Stimulated activated CD8-positive, alpha-beta memory T cell treated with anti-CD3 and anti-CD28 coated beads, Interleukin-7, amount 100 ng/mL, for 4 hours (primary cell): ENCODE measurements at places on chromosomes 2 and 18.

GRCh38 chr18:55338978-55339650 is 248.9 kb downstream of the TCF4 start:
- no peak for DNase-seq

- DNase-seq = no peak
Observed at GRCh38 chr18:3692113-3692621, 242.2 kb downstream of the TGIF1 start.

- no peak for DNase-seq
Observed at GRCh38 chr18:37869051-37869450, 303.5 kb upstream of the CELF4 start.

DNA sequence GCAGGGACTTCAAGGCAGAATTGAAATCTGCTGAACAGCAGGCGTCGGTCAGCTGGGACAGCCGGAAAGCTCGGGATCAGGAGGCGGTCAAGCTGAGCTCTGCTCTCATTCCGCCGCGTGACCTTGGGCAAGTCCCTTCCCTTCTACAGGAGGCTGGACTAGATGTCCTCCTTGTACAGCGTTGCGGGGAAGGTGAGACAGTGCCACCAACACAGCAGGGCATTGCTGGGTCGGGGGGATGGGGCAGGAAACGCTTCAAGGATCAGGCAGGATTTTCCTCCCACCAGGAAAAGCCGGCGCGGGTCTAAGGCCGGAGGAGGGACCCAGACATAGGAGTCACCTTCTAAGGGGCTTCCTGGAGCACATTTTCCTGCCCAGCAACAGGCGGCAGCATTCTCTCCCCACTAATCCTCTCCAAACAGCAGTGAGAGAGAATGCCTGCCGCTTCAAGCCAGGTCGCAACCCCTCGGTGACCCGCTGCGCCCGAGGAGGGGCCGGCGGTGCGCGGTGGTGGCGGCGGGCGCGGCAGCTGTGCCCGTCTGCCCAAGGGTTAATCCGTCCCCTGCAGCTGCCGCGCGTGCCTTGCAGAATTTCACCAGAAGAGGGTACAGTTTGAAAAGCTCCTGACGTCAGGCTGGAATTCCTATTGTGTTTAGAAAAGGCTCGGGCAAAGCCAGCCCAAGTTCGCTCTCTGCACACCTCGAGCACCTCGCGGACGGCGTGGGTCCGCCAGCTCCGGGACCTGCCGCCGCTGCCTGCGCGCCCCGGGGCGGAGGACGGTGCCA is at the start of gene KCNF1:
Gene KCNF1 (plus strand): TSS at position 644 of the 785 bp plus-strand sequence. CDS start 493 bp downstream, outside the sequence.
- no peak for DNase-seq

GRCh38 chr2:48129293-48129950 is 223.1 kb upstream of the FBXO11 start:
- no peak for DNase-seq

- no peak for DNase-seq
Observed at GRCh38 chr2:233233618-233234230, 17.7 kb upstream of the ATG16L1 start.

DNA sequence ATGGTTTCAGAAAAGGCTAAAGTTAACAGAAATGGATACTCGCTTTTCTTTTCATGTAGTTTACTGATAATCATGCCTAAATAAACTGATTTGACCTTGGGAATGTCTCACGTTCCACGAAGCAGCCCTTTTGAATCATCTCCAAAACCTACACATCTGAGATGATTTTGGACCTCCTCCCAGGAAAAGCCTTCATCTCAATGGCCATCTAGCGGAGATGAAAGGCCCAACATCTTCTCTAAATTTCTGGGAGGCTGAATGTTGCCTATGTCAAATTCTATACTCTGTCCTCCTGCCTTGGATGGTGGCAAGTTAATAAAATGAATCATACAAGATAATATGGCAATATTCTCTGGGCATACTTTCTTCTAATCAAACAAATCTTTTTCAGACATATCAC is 448.5 kb downstream of the ZEB2 start:
- DNase-seq = no peak

- DNase-seq = no peak
Observed at GRCh38 chr2:34305587-34305986, 706.5 kb upstream of the FAM98A start.

GRCh38 chr2:66437109-66437690 is 2.3 kb downstream of the MEIS1 start:
- no peak for DNase-seq

DNA sequence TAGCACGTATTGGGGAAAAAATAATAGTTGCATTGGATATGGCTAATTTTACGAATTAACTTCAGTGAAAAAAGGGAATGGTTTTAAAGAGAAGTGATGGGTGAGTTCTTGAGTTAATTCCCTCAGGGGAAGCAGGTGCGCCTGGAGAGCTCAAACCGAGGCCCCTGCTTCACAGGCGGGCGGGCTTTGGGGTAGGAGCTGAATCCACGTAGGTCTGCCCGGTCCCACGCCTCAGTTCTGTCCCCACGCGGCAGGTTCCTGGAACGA is 44.1 kb downstream of the GORASP2 start:
- no peak for DNase-seq

- DNase-seq = no peak
Observed at GRCh38 chr2:5951471-5951870, 259.3 kb downstream of the SOX11 start.

GRCh38 chr2:8409461-8410260 is 272.2 kb upstream of the ID2 start:
- DNase-seq = no peak

DNA sequence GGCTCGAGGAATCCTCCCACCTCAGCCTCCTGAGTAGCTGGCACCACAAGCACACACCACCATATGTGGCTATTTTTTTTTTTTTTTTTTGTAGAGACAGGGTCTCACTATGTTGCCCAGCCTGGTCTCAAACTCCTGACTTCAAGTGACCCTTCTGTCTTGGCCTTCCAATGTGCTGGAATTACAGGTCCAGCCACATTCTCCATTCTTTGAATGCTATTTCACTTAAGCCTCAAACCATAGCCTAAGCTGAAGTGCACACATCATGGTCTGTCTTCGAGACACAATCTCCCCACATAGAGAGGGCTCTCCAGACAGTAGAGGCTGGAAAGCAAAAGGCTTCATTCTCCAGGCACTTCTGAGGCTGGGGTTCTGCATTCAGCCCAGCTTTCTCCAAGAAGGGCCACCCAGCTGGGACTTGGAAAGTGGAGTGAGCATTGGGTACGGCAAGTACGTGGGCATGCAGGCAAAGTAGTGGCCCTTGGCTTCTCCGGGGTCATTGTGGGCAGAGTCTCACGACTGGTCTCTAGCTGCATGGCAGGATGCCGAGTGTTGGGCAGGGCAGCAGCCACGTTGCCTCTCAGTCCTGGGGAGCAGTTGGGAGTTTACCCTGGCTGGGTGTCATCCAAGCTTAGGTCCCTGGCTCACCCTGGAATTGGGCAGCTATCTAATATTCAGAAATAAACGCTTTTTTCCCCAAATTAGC is 78.2 kb upstream of the SMAD7 start:
- no peak for DNase-seq

DNA sequence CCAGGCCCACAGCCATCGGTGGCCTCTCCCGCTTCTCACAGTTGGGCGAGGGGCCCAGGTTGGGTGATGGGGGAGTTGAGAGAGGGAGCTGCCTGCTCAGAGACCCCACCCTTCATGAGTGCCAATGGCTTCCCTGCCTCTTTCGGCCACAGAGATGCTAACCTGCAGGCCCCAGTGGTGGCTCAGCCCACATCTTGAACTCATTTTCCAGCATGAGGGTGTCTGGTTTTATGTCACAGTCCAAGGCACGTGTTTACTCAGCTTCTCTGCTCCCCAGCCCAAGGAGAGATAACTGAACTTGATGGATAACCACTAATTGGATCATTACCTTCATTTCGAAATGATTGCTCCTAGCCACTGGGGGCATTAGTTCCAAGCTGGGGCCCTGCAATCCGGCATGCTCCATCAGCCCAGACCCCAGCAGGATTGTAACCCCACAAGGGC is 45.9 kb upstream of the SIX2 start:
- no peak for DNase-seq

- no peak for DNase-seq
Observed at GRCh38 chr2:36409935-36410334, 54.4 kb downstream of the CRIM1 start.

DNA sequence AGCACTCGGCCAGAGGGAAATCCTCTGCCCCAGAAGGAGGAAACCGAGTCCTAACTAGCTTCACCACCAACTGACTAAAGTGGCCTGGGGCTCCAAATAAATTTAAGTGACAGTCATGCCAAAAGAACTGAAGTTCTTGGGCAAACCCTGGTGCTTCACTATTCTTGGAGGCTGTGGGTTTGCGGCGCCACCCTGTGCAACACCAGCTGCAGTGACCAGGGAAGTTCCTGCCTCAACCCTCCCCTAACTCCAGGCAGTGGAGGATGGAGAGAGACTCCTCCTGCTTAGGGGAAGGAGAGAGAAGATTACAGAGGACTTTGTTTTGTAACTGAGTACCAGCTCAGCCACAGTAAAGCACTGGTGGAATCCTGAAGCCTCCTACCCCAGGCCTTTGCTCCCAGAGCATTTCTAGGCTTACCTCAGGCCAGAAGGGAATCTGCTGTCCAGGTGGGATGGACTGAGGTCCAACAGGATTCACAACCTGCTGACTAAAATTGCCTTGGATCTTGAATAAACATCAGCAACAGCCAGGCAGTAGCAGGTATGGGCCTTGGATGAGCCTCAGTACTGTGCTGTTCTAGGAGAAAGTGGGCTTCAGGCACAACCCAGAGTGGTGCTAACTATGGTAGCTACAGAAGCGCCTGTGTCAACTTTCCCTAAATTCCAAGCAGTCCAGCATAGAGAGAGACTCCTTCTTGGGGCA is 29.4 kb upstream of the BMP10 start:
- no peak for DNase-seq

DNA sequence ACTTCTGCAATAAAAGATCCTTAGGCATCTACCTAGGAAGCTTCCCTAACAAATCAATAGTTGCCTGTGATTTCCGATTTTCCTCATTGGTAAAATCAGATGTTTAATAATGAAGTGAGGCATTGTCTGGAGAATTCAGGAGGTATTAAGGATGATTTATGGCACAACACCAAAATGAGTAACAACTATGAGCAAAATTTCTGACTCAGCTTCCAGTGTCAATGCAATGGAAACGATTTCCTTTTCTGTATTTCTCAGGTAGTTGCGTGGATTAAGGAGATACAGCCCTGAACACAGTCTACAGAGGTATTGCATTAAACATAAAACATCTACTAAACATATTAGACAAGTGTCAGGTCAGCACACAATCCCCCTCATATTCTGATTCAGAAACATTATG is 99.5 kb downstream of the EPB41L3 start:
- no peak for DNase-seq

DNA sequence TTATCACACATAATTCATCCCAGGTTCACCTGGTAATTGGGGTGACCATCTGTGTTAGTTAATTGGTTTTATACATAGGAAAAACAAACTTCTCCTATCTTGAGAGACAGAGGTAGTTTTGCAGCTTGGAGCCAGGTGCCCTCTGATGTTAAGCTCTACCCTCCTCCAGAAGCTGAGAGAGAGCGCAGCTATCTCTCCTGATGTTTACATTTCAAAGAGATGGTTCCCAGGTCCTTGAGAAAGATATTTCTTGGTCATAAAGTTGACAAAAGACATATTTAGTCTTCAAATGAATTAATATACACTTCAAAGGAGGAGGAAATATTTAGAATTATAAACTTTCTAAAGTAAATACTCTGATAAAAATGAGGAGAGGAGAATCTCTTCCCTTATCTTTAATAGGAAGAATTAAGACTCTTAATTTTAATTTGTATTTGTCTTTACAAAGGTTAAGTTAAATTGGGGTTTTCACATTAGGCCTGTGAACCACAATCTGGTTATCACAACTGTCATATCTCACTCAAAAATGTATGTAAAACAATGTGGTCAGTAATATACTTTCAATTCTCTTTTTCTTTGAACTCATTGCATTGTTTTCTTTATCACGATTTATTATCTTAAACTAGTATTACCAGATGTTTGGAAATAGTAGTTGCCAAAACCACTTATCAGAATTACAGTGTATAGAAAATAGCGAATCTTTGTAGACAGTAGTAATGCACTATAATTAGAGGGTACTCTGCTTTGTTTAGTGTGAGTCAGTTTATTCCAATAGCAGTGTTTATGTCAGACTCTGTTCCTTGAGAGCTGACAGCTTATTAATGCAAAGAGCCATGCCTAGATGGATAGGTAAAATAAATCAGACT is 26.8 kb downstream of the SERPINB4 start:
- no peak for DNase-seq

DNA sequence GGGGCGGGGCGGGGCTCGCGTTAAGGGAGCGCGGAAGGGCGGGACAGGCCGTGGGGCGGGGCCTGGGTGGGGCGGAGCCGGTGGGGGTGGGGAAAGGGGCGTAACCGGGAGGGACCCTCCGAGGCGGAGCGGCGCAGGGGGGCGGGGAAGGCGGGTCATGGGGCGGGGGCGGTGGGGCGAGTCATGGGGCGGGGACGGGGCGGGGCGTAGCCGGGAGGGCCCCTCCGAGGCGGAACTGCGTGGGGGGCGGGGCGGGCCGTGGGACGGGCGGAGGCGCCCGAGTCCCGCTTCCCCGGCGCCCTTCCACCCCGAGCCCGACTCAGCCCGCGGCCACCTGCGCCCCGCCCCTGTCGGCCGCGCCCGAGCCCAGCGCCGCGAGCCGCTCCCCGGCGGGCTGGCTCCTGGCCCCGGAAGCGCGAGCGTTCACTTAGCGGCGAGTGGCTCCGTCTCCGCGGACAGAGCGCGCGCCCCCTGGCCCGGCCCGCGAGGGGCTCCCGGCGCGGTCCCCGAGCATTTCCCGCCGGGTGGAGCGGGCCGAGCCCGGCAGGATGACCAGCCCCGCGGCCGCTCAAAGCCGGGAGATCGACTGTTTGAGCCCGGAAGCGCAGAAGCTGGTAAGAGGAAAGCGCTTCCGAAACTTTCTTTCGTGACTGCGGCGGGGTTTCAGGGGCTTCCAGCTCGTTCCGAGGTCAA is 64.7 kb downstream of the LRRFIP1 start:
- DNase-seq = peak; percentile 87

DNA sequence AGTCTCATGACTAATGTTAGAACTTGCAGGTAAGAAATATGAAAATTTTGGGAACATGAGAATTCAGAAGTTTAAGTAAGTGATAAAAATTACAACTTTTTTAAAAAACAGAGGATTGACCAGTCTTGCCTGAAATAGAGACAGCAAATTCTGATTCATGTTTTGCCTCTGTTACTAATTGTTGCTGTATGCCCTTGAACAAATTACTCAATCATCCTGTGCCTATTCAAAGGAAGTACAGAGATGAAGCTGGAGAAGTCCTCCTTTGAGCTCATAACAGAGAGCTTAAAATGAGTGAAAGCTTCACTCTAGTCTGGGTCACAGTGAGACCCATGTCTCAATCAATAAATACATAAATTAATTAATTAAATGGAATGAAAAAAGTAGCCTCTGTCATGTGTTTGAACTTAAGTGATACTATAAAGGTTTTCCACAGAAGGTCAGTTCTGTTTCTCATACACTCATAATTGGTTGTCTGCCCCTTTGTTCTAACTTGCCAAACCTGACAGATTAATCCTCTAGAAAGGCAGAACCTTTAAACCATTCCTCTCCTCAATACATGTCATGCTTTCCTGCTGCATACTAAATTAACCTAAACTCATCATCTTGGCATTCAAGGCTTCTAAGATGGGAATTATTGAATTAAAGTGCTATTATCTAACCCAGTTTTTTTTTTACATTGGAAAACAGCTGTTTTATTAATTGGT is 374.6 kb upstream of the LRATD1 start:
- DNase-seq = no peak

- peak; percentile 39 for DNase-seq
Observed at GRCh38 chr2:96913398-96914202, 43.7 kb upstream of the SEMA4C start.
